Activated CD8-positive, alpha-beta T cell treated with anti-CD3 and anti-CD28 coated beads for 36 hours (primary cell): ENCODE measurements at places on chromosomes 5 and 9. TPM values are rescaled to one million over a fixed set of nuclear protein-coding genes. Genes with fewer than 3 reads are reported as not detected.

GRCh38 chr5:154498591-154498990 is 20.6 kb upstream of the HAND1 start:
- DNase-seq: no peak

DNA sequence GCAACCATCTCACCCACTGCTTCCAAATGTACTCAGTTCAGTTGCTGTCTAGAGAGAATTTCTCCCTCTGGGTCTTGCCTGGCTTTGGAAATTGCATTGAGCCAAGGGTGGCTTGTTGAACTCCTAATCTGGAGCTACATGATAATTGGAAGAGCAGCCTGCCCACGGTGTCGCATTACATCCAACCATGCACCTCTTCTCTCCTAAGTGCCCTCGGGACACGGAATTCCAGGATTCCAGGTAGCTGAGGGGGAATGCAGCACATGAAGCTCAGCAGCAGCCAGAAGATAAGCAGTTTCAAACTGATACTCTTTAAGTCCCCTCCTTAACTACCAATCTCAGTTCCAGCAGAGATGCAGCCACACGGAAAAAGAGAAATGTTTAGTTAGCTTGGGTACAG is 509.4 kb upstream of the KLF4 start:
- no peak for DNase-seq

- DNase-seq: no peak
Measured at GRCh38 chr5:135571902-135572301, 6.9 kb downstream of the CXCL14 start.

GRCh38 chr9:90219548-90220118 is 423.0 kb downstream of the DIRAS2 start:
- peak; percentile 55 for DNase-seq

- no peak for DNase-seq
Measured at GRCh38 chr5:56625541-56625940, 189.8 kb upstream of the MAP3K1 start.

GRCh38 chr5:38600329-38601045 is 44.0 kb upstream of the LIFR start:
- DNase-seq: no peak

DNA sequence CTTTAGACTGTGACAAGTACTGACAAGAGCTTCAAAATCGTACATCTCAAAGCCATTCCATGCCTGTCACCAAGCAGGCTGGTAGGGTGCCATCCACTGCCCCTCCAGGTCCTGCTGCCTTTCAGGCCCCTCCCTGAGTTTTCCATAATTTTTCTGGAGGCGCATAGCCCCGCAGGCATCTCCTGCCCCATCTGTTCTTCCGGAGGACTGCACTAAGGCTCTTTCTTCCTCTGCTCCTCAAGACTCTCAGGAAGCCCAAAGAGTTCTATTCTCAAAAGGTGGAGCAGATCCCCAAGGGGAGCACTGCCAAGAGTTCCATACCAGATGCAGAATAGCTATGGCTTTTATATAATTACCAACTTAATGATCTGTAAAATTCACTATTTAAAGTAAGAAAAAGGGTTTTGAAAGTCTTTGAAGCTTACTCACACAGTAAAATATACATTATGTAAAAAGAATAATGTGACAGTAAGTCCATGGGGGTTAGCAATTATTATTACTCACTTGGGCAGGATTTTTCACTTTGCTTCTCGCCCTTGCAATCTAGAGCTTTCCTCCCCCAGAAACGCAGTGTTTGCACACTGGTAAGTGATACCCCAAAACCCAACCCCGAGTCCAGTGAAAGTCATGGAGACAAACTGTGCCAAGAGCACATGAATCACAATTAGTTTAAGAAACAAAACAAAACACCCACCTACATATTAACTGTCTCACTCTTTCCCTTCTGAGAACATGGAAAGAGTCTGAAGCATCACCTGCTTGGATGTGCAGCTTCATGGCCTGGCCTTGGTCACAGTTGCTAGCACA is 114.1 kb upstream of the DAPK1 start:
- no peak for DNase-seq

DNA sequence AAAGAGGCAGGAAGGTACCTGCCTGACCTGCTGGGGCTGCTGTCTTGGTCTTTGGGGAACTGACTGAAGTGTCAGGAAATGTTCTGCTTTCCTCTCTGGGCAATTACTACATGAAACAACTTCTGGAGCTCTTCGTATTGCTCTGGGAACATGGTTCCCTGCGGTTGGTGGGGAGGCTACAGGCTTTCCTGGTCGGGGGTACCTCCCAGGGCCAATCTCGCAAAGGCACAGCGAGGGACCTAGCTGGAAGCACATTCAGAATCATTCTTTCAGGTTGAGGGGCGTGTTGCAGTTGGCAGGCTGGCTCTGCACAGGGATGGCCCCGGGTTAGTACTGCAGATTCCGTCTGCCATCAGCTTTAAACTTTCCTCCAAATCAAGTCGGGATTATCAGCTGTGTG is 88.9 kb upstream of the RANBP3L start:
- no peak for DNase-seq

- DNase-seq: no peak
Measured at GRCh38 chr9:69357821-69358220, 32.8 kb downstream of the ENTREP1 start.

- no peak for DNase-seq
Measured at GRCh38 chr9:28158451-28158850, 585.2 kb upstream of the C9orf72 start.

- DNase-seq: no peak
Measured at GRCh38 chr5:39228596-39228995, 9.2 kb upstream of the FYB1 start.

GRCh38 chr9:76605321-76605900 is 146.4 kb downstream of the GCNT1 start:
- DNase-seq: no peak

GRCh38 chr5:146302406-146302805 is 36.2 kb upstream of the POU4F3 start:
- no peak for DNase-seq

GRCh38 chr5:150560401-150561191 is 52.7 kb downstream of the NDST1 start:
- peak; percentile 94 for DNase-seq

- peak; percentile 44 for DNase-seq
Measured at GRCh38 chr9:88387552-88388202, 567 bp upstream of the SPIN1 start.

GRCh38 chr9:75962013-75962661 is 71.7 kb downstream of the PCSK5 start:
- no peak for DNase-seq

GRCh38 chr9:115138151-115138550 is 20.2 kb upstream of the TNC start:
- DNase-seq: no peak

- peak; percentile 5 for DNase-seq
Measured at GRCh38 chr5:120464627-120465435, 731 bp downstream of the PRR16 start.

DNA sequence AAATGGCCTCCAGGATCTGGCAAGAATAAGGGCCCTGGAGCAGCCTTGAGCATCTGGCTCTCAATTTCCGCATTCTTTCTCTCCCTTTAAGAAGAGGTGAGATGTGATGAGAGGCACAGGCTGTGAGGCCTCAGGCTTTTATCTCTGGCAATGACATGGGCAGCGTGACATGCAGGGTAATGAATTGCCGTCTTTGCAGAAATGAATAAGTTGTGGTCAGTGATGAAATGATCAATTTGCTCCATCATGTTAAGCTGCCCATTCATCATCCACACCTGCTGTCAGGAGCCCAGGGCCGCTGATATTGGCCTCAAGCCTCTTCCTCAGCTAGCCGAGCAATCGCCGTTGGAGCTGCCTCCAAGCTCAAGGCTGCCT is 265.3 kb downstream of the TRIM32 start:
- no peak for DNase-seq

GRCh38 chr5:125484272-125484741 is 737.9 kb upstream of the ZNF608 start:
- DNase-seq: no peak

- DNase-seq: no peak
Measured at GRCh38 chr5:165405340-165405739, 1899.9 kb downstream of the MAT2B start.

TOR4A gene
- 2.9 TPM for total RNA-seq

ENTREP1 gene
- total RNA-seq: not detected

IRX4 gene
- not detected for total RNA-seq

MLANA gene
- total RNA-seq: not detected

EPB41L4B gene
- 0.34 TPM for total RNA-seq

CRB2 gene
- not detected for total RNA-seq
